MM.1S (cell line): ENCODE measurements at places on chromosomes 5 and 9.

- peak; percentile 11 for DNase-seq
Observed at GRCh38 chr9:135701959-135702721, at the start of gene KCNT1. KCNT1 (plus strand) TSS chr9:135702185; CDS start chr9:135702259, 74 bp downstream.

DNA sequence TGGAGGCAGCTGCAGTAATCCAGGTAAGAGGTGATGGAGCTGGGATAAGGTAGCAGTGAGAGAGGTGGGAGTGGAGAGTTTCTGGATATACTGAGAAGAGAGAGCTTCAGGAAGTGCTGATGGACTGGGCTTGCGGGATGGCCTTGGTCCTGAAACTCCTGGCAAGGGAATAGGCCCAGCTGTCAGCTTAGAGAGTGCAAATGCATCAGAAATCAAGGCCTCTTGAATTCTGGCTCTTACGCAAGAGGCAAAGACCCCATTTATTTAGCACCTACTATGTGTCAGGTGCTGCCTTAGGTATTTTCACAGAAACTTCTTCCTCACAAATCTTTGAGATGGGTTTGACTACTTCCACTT, 227.2 kb upstream of the MAP3K1 start:
- no peak for DNase-seq

- no peak for DNase-seq
Observed at GRCh38 chr9:133978226-133978898, 13.8 kb downstream of the VAV2 start.

DNA sequence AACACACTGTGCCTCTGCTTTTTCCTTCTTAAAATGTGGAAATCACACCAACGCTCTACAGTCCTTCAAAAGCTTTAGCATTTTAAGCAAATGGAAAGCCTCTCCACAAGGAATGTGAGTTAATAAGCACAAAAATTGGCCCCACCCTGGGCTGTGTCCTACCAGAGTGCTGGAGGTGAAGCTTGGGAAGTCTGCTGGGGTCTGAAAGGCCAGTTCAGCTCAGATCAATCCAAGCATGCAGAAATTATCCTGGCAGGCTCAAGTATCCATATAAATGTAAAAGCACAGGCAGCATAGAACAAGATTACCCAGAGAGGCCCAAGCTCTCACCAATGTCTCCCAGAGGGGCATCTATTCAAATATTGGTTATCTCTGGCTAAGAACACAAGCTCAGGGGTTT, 98.5 kb downstream of the ESM1 start:
- no peak for DNase-seq

DNA sequence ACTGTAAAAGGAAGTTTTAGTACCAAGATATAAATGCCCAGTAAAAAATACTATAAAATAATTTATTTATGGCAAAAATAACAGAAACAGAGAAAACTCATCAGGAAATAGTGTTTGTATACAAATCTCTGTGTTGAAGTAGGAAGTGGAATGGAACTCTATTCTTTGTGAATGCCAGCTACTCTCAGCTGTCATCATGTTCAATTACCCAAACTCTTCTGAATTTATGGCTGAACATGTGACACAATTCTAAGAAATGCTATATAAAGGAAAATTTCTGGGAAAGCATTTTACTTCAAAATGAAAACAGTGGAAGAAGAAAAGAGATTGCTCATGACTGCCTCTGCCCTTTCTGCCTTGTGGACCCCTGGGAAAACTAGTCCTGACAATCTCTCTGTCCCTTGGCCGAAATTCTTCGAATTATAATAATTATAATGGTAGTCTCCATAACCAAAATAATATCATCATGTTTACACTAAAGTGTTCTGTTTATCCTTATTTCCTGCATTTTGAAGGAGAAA, 522.3 kb upstream of the ST8SIA4 start:
- no peak for DNase-seq

- no peak for DNase-seq
Observed at GRCh38 chr5:167426501-167426900, 864.9 kb upstream of the WWC1 start.

DNA sequence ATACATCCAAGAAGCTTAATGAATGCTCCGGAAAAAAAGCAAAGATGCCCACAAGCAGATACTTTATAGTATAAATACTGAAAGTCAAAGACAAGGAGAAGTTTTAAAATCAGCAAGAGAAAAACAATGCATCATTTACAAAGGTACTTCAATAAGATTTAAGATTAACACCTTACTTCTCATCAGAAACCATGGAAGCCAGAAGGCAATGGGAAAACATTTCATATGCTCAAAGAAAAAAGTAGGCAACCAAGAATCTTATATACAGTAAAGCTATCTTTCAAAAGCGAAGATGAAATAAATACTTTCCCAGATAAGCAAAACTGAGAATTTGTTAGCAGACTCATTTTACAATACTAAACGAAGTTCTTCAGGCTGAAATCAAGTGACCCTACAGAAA, 51.1 kb downstream of the ABHD17B start:
- no peak for DNase-seq

DNA sequence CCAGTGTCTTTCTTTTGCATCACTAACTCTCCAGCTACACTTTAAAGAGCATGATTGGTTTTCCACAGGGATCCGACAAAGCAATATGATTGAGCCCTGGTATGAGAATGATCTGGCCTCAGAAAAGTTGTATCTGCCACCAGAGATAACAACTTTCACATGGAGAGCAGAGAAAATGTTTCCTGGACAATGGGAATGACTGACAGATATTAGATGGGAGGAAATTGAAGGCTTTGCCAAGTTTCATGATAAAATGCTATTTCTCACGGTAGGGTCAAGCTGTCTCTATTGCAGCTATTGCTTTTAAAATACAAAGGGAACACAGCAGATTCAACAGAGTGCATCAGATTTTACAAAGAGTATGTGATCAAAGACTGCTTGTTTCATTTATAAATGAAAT, 56.4 kb upstream of the GLIS3 start:
- DNase-seq, result no peak

GRCh38 chr5:62256161-62257019, 49.6 kb upstream of the KIF2A start:
- no peak for DNase-seq

GRCh38 chr9:117407436-117408022, 7.3 kb downstream of the ASTN2 start:
- DNase-seq, result no peak

- peak; percentile 83 for DNase-seq
Observed at GRCh38 chr5:66553916-66554575, 42.1 kb upstream of the MAST4 start.

- DNase-seq, result peak; percentile 21
Observed at GRCh38 chr5:57174890-57175510, 1.1 kb downstream of the GPBP1 start.

DNA sequence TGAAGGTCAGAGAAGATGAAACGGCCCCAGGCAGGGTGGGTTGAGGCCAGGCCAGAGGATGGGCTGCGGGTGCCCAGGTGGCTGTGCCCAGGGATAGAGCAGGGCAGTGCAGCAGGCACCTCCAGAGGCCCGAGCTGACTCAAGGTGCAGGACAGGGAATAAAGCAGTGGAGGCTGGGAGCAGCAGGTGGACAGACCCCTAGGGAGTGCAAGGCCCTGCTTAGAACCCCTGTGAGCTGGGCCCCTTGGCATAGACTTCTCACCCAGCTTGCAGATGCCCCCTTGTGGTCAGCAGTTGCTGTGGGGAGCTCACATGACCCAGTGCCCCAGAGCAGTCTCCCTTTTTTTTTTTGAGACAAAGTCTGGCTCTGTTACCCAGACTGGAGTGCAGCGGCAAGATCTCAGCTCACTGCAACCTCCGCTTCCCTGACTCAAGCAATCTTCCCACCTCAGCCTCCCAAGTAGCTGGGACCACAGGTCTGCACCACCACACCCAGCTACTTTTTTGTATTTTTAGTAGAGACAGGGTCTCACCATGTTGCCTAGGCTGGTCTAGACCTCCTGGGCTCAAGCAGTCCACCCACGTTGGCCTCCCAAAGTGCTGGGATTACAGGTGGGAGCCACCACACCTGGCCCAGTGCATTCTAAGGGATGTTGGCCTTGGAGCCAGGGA, 118.8 kb downstream of the WNK2 start:
- DNase-seq, result peak; percentile 85

GRCh38 chr5:62509806-62510205, 68.8 kb upstream of the LRRC70 start:
- DNase-seq, result no peak

DNA sequence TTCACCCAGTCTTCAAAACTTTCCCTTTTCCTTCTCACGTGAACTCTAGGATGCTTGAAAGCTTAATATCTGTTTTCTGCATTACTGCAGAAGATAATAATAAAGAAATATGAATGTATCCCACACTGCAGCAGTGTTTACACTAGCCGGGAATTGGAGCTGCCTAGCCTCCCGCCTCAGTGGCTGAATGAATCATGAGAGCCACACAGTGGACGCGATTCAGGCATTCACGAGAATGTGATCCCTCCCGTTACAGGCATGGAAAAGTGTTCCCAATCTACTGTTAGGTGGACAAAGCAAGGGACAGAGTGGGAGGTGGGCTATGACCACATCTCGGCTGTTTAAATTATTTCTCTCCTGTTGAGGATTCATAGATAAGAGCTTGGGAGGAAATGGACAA, 69.4 kb upstream of the CTSL start:
- no peak for DNase-seq

- no peak for DNase-seq
Observed at GRCh38 chr5:127938746-127939145, 144.8 kb upstream of the SLC12A2 start.

- peak; percentile 93 for DNase-seq
Observed at GRCh38 chr9:123338710-123339665, 17.0 kb upstream of the CRB2 start.

GRCh38 chr5:124452412-124452811, 294.0 kb downstream of the ZNF608 start:
- DNase-seq, result no peak

DNA sequence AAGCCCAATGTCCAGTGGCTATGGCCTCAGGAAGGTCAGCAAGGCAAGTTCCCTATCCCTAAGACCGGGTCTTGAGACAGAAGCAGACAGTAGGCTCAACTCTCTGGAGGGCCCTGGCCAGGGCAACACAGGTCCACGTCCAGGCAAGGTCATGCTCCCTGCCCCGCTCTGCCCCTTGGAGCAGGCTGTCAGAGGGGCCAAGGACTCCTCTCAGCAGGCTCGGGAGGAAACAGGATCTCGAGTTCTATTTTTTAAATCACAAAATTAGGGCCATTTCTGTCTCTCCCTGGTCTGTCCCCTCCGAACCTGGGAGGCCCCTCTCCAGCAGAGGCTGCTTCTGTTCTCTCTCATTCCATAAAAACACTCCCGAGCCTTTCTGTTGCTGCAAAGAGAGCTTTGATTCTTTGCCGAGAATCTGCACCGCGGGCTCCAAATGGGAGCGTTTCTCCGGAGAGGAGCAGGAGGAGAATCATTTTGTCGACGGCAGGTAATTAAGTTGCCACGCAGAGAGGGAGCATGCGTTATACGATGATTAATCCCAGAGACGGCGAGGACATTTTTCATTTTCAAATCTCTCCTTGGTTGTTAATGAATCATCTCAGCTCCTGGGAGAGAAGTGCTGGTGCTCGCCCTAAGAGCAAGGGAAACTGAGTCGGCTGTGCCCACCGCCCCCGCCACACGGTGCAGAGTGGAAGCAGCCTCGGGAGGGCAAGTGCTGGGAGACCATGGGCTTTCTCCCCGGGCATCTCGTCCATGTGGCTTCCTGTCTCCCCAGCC, 24.5 kb upstream of the FCN1 start:
- DNase-seq, result no peak

DNA sequence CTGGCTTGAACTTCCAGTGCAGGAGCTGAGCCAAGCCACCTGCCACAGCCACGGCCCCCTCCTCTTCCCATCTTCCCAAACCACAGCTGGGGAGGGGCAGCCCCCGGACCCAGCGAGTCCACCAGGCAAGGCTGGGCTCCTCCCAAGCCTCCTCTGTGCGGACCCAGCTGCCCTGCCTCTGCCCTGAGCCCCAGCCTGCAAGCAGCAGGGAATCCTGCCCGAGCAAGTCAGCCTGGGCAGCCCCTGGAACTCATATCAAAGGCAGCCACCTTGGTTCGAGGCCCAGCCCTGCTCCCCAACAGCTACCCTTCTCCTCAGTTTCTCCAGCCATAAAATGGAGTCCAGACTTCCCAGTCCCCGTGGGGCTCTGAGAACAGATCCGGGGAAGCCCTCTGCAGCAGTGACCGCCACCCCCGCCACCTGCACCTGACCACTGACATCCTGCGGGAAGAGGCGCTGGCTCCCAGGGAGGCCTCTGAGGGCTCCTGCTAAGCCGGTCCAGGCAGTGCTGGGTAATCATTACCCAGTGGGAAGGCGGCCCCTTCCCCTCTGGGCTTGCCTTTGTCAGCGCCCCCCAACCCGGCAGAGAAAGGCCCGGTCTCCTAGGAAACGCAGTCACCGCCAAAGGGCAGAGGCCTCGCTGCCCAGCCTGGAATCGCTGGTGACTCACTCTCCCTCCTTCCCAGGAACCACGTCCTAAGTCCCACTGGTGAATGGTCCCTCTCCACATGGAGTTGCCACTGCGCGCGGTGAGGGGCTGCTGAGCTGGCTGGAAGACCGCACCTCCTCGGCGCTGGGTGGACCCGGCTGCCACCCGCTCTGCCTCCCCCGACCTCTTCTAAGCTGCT, 1.5 kb downstream of the VAV2 start:
- no peak for DNase-seq

DNA sequence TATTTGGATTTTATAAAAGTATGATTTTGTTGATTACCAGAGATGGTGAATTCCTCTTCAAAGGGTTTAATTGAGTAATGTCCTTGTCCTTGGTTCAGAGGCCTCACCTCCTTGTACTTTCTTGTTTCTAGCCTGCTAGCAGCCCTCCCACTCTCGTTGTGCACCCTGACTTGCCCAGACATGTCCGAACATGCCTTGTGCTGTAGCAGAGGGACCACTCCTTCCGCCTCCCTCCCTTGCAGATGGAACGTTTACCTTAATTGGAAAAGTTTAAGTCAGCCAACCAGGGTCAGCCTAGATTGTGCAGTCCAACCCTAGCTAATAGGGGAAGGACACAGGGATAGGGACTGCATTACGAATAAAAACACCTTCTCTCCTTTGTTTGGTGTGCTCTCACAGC, 406.9 kb upstream of the NMUR2 start:
- DNase-seq, result no peak

- DNase-seq, result peak; percentile 76
Observed at GRCh38 chr9:96441798-96442445, 8.0 kb upstream of the HABP4 start.
